ENCODE measurements at places on chromosomes 3 and 15.

GRCh38 chr3:184066211-184066610 lies 13.4 kb downstream of the HTR3C start:
- DNase-seq: no peak

GRCh38 chr15:88433046-88433685 lies 34.0 kb downstream of the MRPL46 start:
- no peak for DNase-seq

DNA sequence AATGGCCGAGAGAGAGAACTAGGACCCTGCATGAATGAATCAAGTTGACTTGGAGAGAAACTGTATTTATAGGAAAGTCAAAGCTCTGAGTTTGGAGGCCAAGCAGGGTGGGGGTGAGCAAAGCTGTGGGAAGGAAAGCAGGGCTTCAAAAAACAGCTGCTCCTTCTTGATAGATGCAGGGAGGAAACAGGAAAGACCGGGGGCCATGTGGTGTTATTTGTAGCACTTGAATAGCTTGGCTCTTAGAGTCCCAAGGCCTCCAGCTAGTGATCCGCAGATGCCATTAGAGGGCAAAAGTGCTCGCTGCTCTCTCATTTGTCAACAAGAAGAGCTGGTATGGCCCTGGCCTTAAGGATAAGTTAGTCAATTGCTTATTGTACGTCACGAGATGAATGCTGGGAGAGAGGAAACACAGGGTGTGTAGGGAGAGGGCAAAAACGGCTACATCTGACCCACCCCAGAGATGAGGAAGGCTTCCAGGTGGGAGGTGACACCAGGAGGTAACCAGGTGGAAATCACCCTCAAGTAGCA lies at the start of gene ALG1L2:
Gene ALG1L2 (plus strand): TSS at position 481 of the 531 bp plus-strand sequence. CDS start 186 bp downstream, outside the sequence.
- no peak for DNase-seq

DNA sequence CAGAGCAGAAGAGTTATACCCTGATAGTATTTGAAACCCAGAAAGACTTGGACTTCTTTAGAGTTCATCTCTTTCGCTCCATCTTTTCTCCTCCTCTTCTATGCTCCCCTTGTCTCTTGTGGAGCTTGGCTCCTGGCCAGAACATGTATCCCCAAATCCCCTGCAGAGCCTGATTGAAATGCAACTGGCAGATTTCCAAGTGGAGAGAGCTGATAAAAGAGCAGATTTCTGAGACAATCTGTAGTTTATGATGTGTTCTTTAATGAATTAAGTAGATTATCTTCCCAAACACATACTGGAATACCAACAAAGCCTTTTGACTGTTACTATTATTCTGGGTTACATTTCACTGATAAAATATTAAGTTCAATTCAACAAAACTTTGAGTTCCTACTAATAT lies 33.4 kb downstream of the UNC13C start:
- DNase-seq: no peak

DNA sequence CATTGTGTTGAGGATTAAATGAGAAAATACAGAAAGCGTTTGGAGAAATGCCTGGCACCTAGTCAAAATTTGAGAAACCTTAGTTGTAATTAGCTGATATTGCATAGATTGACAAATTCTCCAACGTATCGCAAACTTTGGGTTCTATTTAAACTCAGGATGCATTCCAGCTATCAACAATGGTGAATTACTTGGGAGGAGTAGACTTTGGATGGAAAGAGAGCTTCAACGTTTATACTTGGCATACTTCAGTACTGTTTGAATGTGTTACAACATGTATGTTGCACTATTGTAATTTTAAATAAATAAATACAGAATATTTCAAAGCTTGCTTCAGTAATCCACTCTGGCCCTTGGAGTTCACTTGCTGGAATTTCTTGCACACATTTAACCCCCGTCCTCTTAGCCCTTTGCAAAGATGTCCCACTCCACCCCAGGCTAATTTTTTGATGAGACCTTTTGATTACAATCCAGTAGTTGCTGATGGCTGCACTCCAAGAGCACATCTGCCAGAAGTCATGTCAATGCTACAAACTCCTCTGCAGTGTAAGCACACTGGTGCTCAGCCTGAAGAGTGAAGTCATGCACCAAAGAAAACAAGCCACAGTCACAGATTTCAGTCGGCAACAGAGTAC lies 4.7 kb upstream of the DIS3L start:
- no peak for DNase-seq

DNA sequence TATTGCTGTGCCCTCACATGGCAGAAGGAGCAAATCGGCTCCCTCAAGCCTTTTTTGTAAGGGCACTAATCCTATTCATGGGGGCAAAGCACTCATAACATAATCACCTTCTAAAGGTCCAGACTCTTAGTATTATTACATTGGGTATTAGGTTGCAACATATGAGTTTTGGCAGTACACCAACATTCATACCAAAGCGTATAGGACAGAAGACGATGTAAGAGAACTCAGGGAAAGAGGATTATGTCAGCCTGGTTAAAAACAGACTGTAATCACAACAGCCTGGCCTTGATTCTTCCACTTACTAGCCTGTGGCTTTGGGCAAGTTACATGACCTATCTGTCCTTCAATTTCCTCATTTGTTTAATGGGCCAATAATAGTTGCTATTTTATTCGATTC lies 828.5 kb upstream of the NECTIN3 start:
- no peak for DNase-seq
